ENCODE measurements at places on chromosomes 2 and 18.

DNA sequence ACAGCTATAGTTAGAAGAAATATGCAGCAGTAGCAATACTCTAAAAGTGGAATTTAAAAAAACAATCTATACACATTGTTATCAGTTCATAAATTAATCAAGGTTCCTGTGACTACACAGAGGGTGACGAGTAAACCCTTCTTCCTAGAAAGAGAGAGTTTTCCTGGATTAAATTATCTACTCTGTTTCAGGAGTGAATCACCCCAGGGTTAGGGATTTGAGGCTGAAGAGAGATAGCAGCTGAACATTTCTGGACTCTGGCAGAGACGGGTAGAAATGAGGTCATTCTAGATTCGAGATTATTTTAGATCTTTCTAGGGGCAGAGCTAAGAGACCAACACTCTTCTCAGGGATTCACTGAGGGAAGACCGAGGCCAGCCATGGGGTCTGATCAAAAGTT lies 38.8 kb upstream of the PMAIP1 start:
- DNase-seq, result no peak

DNA sequence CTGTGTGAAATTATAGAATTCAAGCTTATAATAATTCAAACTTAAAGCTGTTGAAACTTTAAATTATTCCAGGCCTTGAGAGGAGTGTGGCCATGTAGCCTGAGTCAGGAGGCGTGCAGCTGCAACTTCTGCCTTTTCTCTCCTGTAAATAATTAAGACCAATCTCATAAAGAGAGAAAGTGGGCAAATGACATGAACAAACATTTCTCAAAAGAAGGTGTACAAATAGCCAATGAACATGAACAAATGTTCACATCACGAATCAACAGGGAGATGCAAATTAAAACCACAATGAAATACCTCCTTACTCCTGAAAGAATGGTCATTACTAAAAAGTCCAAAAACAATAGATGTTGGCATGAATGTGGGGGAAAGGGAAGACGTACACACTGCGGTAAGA lies 149.1 kb upstream of the MYCN start:
- no peak for DNase-seq

DNA sequence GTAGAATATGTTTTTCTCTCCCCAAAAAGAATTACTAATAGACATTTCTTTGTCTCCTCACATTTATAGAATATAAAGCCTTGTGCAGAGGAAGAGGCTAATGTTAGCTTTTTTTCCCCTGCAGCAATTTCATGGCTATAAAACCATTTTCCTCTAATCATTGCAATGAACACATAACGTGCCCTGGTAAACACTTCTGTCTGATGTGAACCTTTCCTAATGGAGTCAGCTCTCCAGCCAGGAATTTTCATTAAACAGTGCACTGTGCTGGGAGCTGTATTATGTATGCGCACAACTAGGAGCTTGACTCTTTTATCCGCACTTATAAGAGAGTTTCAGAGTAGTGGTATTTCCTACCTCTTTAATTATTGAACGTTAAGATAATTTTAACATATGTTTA lies 63.9 kb upstream of the SPATS2L start:
- DNase-seq, result no peak

- DNase-seq, result no peak
Observed at GRCh38 chr2:126381091-126381490, 274.9 kb upstream of the GYPC start.

GRCh38 chr2:241894056-241894641 lies 24.6 kb downstream of the RTP5 start:
- DNase-seq, result no peak

- no peak for DNase-seq
Observed at GRCh38 chr2:161625314-161625919, 1.2 kb downstream of the SLC4A10 start.

Measured in stimulated activated CD4-positive, alpha-beta T cell treated with anti-CD3 and anti-CD28 coated beads, TNF-alpha, amount 100 ng/mL, for 24 hours (primary cell).